NCI-H524 (cell line): ENCODE measurements at places on chromosomes 11 and 22.

DNA sequence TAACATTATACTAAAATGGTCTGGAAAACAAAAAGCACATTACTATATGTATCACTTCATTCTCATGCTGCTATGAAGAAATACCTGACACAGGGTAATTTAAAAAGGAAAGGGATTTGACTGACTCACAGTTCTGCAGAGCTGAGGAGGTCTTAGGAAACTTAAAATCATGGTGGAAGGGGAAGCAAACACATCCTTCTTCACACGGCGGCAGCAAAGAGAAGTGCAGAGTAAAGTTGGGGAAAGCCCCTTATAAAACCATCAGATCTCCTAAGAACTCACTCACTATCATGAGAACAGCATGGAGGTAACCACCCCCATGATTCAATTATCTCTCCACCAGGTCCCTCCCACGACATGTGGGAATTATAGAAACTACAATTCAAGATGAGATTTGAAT is 60.0 kb downstream of the FAM181B start:
- DNase-seq: no peak

DNA sequence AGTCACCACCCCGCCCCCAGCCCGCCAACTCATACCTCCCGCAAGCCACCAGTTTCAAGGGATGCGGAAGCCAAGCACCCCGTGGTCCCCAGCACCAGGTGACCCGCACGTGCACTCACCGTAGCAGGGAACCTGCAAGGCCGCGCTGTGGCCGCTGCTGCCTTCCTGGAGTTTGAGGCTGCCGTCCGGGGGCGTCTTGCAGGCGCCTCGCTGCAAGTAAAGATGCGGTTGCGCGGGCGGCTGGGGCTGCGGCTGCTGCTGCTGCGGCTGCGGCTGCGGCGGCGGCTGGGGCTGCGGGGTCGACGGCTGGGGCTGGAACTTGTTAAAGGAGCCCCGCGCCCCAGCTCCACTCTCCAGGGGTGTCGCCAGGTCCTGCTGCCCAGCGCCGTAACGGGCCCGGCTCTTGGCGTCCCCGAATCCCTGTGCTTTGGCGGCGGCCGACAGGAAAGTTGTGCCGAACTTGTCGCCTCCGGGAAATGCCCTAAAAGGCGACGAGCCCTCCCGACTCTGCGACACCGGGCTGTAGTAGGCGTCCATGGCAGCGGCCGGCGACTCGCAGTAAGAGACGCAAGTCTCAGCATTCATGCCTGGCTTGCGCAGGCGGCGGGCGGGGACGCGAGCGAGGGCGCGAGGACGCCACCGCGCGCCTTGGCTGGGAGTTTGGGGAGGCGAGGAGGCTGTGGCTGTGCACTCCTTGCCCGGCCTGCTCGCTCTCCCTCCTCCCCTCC is at the start of gene ALX4:
Gene ALX4 (minus strand): TSS at position 662 of the 728 bp plus-strand sequence. CDS start 77 bp downstream, at position 585.
- DNase-seq: peak; percentile 25

DNA sequence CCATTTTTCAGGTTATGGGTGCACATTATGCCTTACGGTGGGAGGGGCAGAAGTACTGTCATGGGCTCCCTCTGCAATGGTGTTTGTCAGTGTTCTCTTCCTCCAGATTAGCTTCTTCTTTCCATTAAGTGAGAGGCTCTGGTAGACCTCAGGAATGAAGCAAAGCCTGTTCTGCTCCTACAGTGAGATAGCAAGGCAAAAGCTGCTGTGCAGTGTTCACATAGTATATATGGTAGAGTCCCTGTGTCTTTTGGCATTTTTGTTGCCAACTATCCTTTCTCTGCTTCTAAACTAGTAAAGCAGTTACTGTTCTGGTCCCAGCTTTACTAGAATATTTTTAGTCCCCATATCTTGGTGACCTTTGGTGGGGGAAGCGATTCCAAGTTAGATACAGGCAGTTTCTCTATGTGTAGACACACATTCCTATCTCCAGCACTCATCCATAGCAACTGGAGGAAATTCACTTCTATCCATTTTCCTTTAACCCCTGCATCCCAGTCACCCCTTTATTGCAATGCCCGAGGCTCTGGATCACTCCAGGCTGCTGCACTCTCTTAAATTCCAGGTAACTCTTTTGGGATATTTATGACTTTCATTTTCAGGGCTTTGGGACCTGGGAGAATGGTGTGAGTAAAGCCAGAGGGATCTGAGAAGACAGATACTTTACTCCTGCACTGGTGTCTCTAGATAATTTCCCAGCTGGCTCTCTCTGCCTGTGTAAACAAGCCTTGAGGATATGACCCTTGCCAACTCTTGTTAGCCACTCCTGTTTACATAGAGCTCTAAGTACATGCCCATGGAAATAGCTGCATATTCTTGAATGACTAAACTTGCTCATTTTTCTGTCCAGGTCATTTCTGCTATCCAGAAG is 3.9 kb upstream of the TRIM34 start:
- no peak for DNase-seq

- no peak for DNase-seq
Observed at GRCh38 chr11:104091281-104092096, 55.0 kb downstream of the DDI1 start.

DNA sequence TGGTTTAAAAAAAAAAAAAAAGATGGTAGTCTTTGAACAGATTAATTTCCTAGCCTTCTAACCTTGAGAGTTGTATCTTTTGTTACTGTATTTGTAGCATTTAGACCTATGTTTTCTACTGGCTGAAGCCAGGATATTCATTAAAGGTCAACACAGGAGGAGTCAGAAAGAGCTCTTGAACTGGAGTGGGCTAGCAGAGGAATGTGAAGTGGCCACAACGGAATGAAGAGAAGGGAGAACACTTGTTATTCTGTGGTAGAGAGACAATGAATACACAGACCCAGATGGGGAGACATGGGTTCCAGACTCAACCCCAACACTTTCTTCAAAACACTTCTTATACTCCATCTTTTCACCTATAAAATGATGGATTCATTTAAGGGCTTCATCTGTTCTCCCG is 88.1 kb downstream of the RELT start:
- no peak for DNase-seq
